Chondrocyte (in vitro differentiated cells): ENCODE measurements at places on chromosomes 2 and 18. TPM values are rescaled to one million over a fixed set of nuclear protein-coding genes. Genes with fewer than 3 reads are reported as not detected.

Gene FBLN7
- 0.77 to 1.3 TPM (median 1.0 TPM) in 3 replicates for total RNA-seq

Gene CXCR1
- not detected in 3 replicates for total RNA-seq

Gene MPV17
- 57.6 to 68.7 TPM (median 57.7 TPM) in 3 replicates for total RNA-seq

Gene FKBP1B
- 10.4 to 18.2 TPM (median 16.2 TPM) in 3 replicates for total RNA-seq

Gene EIPR1
- total RNA-seq: 17.8 to 26.8 TPM (median 18.2 TPM) in 3 replicates

Gene NPC1
- total RNA-seq: 31.4 to 48.2 TPM (median 45.5 TPM) in 3 replicates

Gene CACNB4
- 2.0 to 6.0 TPM (median 2.1 TPM) in 3 replicates for total RNA-seq

Gene C1D
- 11.9 to 16.2 TPM (median 13.7 TPM) in 3 replicates for total RNA-seq

Gene AFF3
- total RNA-seq: 113 to 172 TPM (median 127 TPM) in 3 replicates

Gene TUBA3D
- not detected in 3 replicates for total RNA-seq

Gene MARCO
- not detected in 3 replicates for total RNA-seq

Gene IL36B
- not detected in 3 replicates for total RNA-seq

Gene AMER3
- not detected in 3 replicates for total RNA-seq

Gene POTEJ
- total RNA-seq: not detected in 3 replicates

Gene TMEM185B
- 22.0 to 36.4 TPM (median 36.1 TPM) in 3 replicates for total RNA-seq

Gene ID2
- total RNA-seq: 23.1 to 50.5 TPM (median 23.2 TPM) in 3 replicates

Gene LYPD6
- total RNA-seq: 0.46 to 0.82 TPM (median 0.57 TPM) in 3 replicates
